Activated CD4-positive, alpha-beta T cell treated with anti-CD3 and anti-CD28 coated beads, Interleukin-10, Interleukin-2, amounts not matched to agents 100 ng/mL and 50 ng/mL, durations not matched to agents 16 hours and 8 hours (primary cell): ENCODE measurements at places on chromosomes 1 and 21.

- no peak for DNase-seq
Measured at GRCh38 chr21:36166705-36167104, 10.1 kb downstream of the DOP1B start.

DNA sequence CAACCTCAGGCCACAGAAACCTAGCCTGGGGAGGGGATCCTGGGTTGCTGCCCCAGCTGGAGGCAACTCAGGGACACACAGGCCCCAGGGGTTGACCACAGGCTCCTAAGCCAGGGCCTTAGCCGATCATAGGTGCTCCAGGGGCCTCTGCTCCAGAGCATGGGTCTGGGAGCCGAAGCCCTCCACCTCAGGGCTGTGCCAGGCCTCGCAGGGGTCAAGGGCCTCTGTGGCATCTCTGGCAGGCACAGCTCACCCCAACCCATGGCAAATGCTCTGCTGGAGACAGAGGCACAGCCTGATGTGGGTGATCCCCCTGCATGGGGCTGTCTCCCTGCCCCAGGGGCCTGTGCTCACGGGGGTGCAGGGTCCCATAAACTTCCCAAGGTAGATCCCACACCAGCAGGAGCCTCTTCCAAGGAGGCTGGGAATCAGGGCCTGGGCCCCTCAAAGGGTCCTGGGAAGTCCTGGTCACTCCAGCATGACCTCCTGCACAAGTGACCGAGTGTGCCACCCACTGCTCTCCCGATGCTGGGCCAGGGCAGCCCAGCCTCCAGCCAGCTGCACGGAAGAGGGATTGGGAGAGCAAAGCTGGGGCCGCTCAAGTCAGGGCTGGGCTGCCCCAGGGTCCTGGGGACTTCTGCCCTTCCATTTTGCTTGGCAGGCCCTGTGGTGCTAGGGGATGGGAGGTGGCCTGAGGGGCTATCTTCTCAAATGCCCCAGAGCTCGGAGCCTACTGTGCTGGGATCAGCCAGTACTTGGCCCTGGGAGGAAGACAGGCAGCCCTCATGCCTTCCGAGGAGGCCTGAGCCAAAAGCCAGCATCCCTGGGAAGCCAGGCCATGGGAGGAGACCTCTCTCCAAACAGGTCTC lies 22.2 kb upstream of the PRSS38 start:
- no peak for DNase-seq

DNA sequence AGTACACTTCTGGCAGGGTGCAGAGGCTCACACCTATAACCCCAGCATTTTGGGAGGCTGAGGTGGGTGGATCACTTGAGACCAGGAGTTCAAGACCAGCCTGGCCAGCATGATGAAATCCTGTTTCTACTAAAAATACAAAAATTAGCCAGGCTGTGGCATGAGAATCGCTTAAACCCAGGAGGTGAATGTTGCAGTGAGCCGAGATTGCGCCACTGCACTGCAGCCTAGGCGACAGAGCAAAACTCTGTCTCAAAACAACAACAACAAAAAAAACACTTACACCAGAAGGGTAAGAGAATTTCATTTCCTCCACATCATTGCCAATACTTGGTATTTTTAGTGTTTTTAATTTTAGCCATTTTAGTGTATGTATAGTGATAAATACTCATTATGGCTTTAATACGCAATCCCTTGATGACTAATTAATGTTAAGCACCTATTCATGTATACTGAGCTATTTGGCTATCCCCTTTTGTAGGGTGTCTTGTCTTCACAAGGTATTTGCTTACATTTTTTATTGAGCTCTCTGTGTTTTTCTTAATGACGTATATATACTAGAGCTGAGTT lies 77.1 kb upstream of the TNR start:
- DNase-seq: no peak

GRCh38 chr1:12309783-12310742 lies 80.2 kb downstream of the VPS13D start:
- DNase-seq: no peak

DNA sequence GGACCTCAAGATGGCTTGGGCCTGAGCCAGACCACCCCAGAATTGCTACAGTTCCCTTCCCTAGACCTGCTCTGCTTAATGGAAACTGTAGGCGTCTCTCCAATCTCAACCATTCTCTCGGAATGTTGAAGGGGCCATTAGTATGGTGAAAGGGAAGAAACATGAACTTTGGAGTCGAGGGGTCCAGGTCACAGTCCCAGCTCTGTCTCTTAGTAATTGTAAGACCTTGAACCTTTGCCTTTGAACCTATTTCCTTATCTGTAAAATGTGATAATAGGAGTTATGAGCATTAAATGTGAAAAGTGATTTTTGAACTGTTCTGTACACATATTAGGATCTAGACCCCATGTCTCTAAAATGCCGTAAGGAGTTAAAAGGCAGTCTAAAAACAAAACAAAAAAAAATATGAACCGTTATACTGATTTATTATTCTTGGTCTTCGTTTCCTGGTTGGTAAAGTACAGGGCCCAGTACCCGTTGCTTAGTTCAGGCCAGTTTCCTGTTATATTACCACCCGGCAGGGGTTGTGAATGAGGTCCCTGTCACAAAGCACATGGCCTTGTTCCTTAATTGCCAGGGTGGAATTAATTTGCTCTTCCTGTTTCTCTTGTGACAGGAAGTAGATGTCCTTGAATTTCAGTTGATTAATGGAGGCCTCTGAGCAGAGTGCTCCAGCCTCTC lies 42.3 kb downstream of the TCEANC2 start:
- no peak for DNase-seq

GRCh38 chr1:217322834-217323233 lies 308.1 kb downstream of the GPATCH2 start:
- DNase-seq: no peak

DNA sequence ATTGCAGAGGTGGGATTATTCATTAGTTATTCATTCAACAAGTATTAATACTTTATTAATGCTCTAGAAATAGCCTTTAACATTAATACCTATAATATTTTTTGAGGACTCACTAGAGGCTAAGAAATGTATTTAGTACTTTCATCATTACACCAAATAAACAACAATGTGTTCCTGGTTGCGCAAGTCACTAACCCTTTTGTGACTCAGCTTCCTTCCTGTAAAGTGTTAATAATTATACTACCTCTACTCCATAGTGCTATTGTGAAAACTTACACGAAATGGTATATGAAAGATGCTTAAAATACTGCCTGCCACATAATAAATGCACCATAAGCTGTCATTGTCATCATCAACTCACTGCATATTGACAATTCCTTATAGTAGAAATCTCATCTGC lies 431.0 kb downstream of the DPYD start:
- DNase-seq: peak; percentile 28

- peak; percentile 61 for DNase-seq
Measured at GRCh38 chr1:226912587-226913176, 27.4 kb upstream of the COQ8A start.

- DNase-seq: no peak
Measured at GRCh38 chr1:186884251-186884650, 55.5 kb downstream of the PLA2G4A start.

- peak; percentile 15 for DNase-seq
Measured at GRCh38 chr1:244406337-244406736, 45.4 kb downstream of the ADSS2 start.

DNA sequence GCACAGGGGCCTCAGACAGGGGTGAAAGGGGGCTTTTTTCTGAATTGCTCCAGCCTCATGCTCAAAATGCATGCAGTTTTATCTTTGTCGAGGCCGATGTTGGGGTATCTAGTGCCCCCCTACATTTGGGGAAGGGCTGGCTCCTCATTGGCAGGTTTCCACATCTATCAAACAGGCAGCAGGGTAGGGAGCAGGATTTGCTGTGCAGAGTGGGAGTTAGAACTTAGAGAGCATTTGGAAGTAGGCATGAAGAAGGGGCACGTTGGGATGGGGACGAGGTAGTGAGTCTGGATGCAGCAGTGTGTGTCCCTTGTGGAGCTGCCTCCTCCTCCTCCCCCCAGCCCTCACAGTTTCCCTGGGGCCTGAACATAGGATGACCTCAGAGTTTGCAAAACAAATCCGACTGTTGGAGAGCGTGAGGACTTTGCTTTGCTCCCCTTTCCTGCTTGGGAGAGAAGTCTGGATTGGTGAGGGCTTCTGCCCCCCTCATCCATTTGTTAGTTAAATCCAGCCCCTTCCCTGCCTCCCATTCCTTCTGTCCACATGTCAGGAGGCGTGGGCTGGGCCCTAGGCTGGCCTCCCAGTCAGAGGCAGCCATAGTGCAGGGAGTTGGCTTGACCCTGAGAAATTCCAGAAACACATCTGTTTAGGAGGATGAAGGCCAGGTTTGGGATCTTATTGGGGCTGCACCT lies 36.9 kb upstream of the GPR37L1 start:
- no peak for DNase-seq

DNA sequence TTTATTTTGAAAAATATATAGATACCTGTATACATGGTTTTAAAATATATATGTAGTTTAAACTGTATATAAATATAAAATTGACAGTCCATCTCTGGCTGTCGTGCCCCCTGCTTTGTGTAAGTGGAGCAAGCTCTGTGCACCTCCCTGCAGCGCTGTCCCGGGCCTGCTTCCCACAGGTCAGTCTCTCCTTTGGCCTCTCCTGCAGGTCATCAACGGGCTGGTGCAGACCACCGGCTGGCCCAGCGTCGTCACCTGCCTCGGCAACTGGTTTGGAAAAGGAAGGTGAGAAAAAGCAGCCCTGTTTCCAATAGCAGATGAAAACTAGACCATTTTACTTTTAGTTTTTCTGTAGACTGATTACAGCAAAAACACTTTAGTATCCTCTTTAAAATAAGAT lies 28.5 kb downstream of the SLC37A1 start:
- no peak for DNase-seq

DNA sequence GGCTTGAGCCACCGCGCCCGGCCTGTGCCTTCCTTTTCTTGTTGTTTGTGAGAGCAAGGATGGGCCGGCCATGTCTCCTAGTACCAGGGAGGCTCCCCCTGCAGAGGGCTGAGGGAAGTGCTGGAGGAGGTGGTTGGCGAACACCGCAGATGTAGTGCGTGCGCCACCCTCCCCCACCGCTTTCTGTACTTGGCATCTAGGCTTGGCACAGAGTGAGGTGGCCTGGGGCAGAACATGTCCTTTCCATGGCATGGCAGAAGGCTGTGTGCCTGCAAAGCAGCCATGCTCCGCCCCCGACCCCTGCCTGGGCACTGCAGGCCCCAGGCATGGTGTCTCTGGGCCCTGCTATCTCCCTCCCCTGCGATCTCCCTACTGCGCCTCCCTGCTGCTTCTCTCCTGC lies 30.7 kb downstream of the ALPL start:
- DNase-seq: peak; percentile 13
